ENCODE measurements at places on chromosomes 2 and 18.

- DNase-seq, result no peak
These were observed 107.3 kb downstream of the TMEFF2 start for GRCh38 chr2:192087398-192087958.

GRCh38 chr18:35106845-35107148 lies 65.6 kb downstream of the MAPRE2 start:
- no peak for DNase-seq

GRCh38 chr2:34104601-34105000 lies 505.5 kb upstream of the FAM98A start:
- no peak for DNase-seq

DNA sequence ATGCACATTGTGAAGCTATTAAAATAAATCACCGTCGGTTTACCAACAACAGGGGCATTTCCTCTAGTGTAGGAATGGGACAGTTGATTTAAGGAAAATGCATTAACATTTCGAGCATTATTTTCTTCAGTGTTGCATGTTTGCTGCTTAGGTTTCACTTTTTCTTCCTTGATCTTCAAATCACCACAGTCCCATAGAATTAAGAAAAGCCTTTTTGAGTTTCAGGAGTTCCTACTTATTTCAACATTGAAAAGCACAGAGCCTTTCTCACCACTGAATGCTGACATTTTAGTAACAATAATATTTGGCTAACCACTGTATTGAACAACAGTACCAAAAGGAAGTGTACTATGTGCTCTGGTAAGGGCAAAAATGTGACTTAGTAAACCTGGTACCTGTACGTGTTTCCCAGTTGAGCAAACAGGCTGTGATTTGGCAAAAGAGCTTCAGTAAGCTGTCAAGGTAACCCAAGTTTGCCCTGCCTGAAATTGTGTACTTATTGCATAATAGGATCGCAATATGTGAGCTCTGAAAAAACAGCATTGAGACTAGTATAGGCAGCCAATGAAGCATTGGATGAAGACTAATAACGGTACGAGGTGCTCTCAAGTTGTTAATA lies 2.2 kb downstream of the LRRTM4 start:
- no peak for DNase-seq

- DNase-seq, result no peak
These were observed 290.0 kb downstream of the PDE11A start for GRCh38 chr2:177782613-177783012.

DNA sequence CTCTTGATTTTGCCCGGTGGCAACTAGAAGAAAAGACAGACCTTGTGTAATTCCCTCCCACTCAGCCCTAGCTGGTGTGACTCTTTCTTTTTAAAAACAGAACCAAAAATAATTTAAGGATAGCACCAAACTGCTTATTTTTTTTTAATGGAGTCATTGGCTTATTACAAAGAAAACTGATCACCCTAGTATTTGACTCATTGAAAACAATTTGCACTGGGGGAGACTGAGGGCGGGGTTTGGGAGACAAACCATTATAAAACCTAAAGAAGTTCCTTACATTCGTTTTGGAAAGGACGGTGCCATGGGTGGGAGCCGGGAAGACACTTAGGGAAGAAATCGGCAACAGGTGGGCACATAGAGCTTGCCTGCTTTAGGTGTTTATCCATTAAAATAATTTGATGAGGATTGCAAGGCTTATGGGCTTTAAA lies 2.5 kb downstream of the PAX3 start:
- no peak for DNase-seq

All from activated CD4-positive, alpha-beta T cell treated with anti-CD3 and anti-CD28 coated beads for 24 hours (primary cell).